ENCODE measurements at places on chromosomes 4 and X.

- no peak for DNase-seq
Measured at GRCh38 chr4:138348055-138348454, 105.9 kb upstream of the SLC7A11 start.

- DNase-seq: no peak
Measured at GRCh38 chr4:158715802-158716201, 7.4 kb downstream of the PPID start.

DNA sequence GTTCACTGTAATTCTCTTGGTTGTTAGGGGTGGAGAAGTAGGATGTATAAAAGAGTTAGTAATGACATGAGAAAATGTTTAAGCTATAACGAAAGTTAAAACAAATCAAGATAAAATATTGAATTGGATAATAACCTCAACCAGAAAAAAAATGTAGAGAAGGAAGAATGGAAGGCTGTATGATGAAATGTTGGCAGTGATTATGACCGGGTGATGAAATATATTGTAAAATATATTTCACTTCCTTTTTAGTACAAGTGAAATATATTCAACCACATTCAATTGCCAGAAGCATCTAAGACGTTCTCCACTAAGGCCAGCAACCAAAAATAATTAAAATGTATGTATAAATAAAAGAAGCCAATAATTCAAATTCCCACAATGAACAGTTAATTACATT, 309.3 kb upstream of the FGF13 start:
- no peak for DNase-seq

- DNase-seq: no peak
Measured at GRCh38 chrX:133373386-133374079, 41.8 kb downstream of the GPC4 start.

- no peak for DNase-seq
Measured at GRCh38 chr4:159271856-159272255, 169.0 kb downstream of the RAPGEF2 start.

- DNase-seq: peak; percentile 73
Measured at GRCh38 chr4:77862478-77863216, at the start of gene MRPL1. Gene MRPL1, plus strand, starts transcription at chr4:77862830. Its CDS starts 19 bp downstream, at chr4:77862849.
